NCI-H524 (cell line): ENCODE measurements at places on chromosomes 12 and 14.

DNA sequence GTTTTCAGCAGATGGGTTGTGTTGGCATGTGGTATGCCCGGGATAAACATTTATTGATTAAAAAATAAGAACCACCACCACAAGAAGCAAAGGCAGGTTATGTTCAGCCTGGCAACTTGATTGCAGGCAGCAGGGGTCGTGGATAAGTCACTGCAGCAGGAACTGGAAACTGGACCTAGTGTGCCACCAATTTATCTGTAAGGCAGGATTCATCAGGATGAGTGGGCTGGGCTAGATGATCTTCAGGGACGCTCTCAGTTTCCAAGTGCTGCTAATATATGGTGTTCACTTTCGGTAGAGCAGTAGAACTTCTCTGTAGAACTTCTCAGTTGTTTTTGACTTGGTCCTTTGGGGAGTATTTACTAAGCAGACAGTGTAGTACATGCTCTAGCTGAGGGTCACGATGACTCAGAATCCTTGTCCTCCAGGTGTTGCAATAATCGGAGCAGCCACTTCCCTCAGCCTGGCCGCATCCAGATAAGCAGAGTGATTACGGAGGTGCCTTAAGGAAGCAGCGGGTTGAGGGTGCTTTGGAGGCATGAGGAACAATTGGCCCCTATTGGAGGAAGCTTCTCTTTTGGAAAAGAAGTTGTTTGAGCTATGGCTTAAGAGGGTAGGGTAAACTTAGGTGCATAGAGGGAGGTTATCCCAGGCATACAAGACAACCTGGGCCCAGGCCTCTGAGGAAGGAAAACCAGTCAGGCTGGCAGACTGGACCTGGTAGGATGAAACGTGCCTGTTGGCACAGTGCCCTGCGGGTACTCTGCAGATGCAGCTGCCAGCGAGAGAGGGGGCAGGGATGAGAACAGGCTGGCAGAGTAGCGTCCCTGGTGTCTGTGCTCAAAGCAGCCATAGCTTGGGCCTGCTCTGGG is 104.0 kb downstream of the GPR135 start:
- DNase-seq, result peak; percentile 93

DNA sequence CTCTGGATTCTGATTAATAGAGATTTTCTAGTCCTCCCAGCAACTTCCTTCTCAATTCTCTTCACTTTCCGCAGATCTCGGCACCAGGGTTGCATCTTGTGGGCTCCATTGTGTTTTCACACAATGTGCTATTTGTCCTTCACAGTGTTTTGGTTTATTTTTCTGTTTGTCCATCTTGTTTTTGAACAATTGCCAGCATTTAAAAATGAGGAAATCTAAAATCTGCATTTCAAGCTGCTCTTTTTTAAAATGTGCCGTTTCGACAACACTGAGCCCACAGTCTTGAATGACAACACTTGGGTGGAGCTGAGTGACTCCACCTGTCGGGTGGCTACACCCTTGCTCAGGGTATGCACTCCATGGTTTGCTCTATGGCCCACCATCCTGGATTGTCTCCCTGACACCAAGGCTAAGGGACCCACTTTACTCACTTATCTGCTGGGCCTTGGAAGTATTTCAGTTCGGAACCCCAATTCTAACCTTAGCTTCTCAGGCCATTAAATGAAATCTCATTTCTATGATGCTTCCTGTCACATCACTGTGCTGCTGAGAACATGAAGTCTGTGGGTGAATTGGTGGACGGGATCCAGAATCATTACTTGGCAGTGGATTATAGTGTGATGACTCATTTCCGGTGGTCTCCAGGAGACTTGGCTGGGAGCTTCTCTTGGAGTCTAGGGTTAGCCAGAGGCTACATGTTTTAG is 3.4 kb upstream of the MYRFL start:
- DNase-seq, result no peak

GRCh38 chr12:54680374-54680773 is 32.2 kb upstream of the DCD start:
- no peak for DNase-seq

DNA sequence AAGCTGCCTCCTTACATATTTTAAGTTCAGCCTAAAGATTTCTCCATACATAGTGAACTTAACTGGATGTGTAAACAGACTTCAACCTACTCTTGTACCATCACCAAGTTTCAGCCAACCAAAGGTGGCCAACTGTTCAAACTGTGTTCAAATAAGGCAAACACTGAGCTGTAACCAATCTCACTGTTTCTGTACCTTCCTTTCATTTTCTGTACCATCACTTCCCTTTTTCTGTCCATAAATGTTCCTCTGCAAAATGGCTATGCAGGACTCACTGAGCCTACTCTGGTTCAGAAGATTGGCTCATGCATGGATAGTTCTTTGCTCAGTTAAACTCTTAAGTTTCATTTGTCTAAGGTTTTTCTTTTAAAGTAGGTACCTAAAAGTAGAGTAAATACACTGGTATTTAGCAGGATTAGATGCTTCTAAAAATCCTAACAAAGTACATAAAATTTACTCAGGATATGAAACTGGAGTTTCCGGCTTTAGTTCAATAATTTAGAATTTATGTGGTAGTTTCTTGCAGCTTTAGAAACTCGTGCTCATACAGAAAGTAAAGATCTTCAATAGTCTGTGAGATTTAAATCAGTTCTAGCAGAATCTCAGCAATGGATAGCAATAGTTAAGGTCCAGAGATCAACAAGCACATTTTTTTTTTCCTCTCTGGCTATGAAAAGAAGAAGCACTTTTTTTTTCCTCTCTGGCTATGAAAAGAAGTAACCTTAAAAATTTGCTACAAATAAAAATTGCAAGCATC is 282.0 kb upstream of the PPFIA2 start:
- no peak for DNase-seq

DNA sequence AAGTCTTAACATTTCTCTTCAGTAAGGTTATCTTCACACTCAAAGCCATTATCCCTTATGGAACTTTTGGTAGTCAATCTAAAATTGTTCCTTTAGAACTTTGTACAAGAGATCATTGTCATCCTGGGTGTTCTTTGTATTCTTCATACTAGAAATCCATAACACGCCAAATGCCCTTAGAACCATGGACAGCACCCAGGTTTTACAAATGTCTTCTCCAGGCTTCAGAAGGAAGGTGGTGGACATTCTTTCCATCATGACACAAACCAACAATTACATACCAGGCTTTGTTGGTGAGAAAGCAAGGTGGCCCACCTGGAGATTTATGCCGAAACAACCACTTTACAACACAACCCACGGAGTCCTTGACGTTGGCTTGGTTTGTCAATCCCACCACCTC is 365.6 kb upstream of the TBX3 start:
- DNase-seq, result no peak

DNA sequence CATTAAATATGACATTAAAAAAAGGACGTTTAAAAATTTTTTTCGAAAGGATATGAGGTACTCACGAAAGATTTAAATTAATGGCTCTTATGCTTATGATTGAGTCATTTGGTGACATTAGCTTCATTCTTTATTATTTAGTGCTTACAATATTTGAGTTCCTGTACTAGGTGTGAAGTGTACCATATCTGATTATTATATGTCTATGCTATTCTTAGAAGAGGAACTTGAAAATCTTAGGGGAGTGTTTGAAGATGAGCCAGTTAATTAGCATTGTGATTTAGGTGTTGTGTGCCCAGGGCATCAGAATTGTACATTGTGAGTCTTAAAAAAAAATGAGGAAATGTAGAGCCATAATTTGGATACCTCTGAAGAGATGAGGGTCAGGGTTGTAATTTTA is 118.6 kb downstream of the FUT8 start:
- no peak for DNase-seq

DNA sequence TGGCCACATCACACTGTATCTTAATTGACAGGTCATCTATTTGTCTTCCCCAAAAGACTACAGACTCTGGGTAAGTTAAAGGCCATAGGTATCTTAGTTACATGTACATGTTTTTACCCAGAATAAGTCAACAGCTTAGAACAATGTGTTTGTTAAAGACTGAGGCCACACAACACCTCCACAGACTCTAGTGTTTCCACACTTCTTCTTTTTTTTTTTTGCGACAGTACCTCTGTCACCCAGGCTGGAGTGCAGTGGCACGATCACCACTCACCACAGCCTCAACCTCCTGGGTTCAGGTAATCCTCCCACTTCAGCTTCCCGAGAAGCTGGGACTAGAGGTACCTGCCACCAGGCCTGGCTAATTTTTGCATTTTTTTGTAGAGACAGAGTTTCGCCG is 1.3 kb downstream of the GPN3 start:
- no peak for DNase-seq

- peak; percentile 30 for DNase-seq
Observed at GRCh38 chr12:14937689-14938088, 648 bp downstream of the ERP27 start.

GRCh38 chr12:52703424-52703823 is at the start of gene KRT77:
TSS of gene KRT77 (minus strand) at chr12:52703524. CDS start at chr12:52703434, 90 bp downstream.
- DNase-seq, result no peak

- peak; percentile 29 for DNase-seq
Observed at GRCh38 chr14:35438910-35439713, 34.6 kb upstream of the NFKBIA start.

DNA sequence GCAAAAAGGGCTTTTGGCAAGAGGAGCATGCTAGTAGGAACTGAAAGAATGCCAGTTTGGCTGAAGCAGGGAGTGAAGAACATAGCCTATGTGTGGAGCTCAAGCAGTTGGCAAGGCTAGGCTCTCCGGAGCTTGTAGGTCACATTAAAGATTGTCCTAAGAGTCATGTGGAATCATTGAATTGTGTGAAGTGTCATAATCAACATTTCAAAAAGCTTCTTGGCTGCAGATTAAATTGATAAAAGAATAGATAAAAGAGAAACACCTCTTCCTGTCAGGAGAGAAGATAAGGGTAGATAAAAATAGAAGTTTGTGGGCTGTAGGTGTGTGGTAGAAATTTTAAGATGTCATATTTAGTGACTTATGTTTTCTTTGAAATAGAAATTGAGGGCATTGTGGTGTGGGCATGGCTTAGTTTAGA is 36.1 kb downstream of the CPSF6 start:
- DNase-seq, result no peak

GRCh38 chr12:83322809-83323208 is 636.1 kb downstream of the TMTC2 start:
- no peak for DNase-seq

GRCh38 chr14:92521058-92521415 is 7.5 kb downstream of the RIN3 start:
- no peak for DNase-seq

DNA sequence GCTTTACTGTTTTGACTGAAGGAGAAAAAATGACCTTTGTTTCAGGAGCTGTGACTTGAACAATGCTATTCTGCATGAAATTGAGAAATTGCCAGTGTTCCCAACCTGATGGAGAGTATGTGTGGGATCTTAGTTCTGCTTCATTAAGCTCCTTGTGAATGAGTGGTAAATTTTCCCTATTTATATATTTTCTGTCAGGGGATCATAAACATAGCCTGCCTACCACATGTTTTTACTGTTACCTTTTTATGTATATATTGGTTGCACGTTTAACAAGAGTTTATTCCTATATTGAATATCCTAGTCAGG is 271.7 kb downstream of the PDZRN4 start:
- no peak for DNase-seq
